ENCODE measurements at places on chromosomes 3 and 15. TPM values are rescaled to one million over a fixed set of nuclear protein-coding genes. Genes with fewer than 3 reads are reported as not detected.

Gene DNAJC13
- total RNA-seq, result 20.7 TPM

Gene ADCY5
- 0.13 TPM for total RNA-seq

Gene SCG5
- total RNA-seq, result 58.6 TPM

Gene NOX5
- total RNA-seq, result 0.16 TPM

Gene GATA2
- total RNA-seq, result 2.1 TPM

Gene GOLGA6L7
- not detected for total RNA-seq

Gene CACNA2D2
- 0.16 TPM for total RNA-seq

Gene UBP1
- 35.6 TPM for total RNA-seq

Gene CHRM5
- total RNA-seq, result not detected

Gene TNFSF10
- 61.1 TPM for total RNA-seq

Gene PLCB2
- total RNA-seq, result 0.81 TPM

Gene WHAMM
- 4.2 TPM for total RNA-seq

Gene RASGRP1
- 1.0 TPM for total RNA-seq

Gene C15orf62
- total RNA-seq, result 0.16 TPM

Gene PEX5L
- not detected for total RNA-seq

Measured in mesangial cell (primary cell).